Activated naive CD8-positive, alpha-beta T cell treated with anti-CD3 and anti-CD28 coated beads, Interleukin-2, amount 50 U/mL, for 16 hours (primary cell): ENCODE measurements at places on chromosomes 2 and 18.

- no peak for DNase-seq
These were observed 23.2 kb upstream of the ACSL3 start for GRCh38 chr2:222837643-222838056.

DNA sequence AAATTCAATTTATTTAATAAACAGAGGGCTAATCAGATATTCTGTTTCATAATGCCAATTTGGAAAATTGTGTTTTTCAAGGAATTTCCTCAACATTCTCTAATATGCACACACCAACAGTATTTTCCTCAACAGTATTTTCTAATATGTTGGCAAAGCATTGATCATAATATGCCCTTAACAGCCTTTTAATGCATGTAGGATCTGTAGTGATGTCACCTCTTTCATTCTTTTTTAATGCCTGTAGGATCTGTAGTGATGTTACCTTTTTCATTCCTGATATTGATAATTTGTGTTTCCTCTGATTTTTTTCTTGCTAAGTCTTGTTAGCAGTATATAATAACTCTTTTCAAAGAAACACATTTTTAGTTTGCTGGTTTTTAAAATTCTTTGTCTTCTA, 15.9 kb downstream of the VWA3B start:
- DNase-seq: no peak

- no peak for DNase-seq
These were observed 72.6 kb upstream of the ZNF532 start for GRCh38 chr18:58792086-58792485.

DNA sequence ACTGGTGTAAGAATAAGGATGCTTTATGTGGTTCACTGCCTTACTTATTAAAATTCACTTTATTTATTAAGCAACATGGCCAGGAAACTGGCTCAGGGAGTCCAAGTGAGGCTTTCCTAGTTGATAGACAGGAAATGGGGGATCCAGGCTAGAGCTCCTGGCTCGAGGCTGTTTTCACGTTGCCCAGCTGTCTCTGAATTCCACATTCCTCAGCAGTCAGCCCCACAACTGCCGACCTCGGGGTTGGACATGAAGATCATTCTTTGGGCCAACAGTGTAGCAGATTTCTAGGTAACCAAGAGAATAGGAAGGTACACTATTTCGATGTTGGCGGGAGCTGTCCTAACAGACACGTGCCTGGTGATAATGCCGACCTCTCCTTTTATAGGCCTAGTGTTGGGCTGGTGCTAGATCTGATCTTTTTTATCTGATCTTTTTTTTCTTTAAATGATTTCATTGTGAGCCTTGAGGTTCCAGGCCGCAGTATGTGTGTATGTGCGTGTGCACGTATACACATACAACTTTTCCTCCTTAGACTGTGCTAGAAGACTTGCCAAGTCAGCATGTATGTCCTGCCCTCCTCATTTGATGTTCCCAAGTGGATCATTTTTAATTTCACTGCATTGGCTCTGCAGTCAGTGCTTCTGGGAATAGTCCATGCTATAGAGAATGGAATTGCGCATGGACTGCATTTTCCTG, 103.5 kb downstream of the CABLES1 start:
- DNase-seq: no peak

- no peak for DNase-seq
These were observed 120.0 kb upstream of the FHL2 start for GRCh38 chr2:105518897-105519296.

DNA sequence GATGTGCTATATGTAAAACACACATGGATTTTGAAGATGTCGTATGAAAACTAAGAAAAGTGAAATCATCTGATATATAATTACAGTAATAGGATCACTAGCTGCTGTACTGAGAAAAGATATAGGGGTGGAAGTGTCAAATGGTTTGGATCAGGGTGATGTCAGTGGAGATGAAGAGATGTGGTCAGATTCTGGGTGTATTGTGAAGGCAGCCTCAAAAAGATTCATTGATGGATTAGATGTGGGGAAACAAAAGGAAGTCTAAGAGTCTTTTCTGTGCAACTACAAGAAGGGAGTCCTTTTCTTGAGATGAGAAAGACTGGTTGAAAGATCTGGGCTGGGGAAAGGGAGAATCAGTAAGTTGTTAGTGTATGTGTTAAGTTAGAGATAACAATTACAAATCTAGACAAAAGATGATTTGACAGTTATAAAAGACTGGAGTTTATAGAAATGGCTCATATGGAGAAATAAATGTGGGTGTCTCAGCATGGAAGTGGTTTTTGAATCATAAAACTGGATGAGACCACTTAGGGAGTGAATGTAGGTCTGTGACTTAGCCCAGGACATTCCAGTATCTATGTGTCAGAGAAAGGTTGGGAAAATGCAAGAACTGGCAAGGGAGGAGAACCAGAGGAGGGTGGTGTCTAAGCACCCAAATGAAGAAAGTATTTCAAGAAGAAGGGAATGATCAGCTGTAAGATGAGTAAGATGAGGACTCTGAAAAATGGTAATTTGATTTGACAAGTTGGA, 347.4 kb downstream of the PARD3B start:
- no peak for DNase-seq
